Natural killer cell (primary cell): ENCODE measurements at places on chromosomes 7 and 10.

DNA sequence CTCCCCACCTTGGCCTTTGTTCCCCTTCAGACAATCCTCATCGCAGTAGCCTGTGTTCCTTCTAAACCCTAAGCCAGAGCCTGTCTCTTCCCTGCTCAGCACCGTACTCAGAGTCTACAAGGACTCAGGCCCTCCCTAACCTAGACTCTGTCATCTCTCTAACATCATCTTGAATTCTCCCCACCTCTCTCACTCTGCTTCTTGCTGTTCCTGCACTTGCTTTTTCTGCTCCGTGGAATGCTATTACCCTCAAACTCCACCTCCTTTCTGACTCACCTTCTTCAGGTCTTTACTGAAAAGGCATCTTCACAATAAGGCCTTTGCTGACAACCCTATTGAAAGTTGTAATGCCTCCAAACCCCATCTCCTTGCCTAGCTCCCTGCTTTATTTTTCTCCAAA is 141.0 kb downstream of the DKK1 start:
- no peak overlapping the region for H3K27ac ChIP-seq
- H3K4me3 ChIP-seq: no peak overlapping the region
- no peaks in the 10 kb centered on the region for H3K36me3 ChIP-seq
- no peak for DNase-seq

- H3K27me3 ChIP-seq: no peaks in the 10 kb centered on the region
- H3K36me3 ChIP-seq: no peaks in the 10 kb centered on the region
- H3K4me1 ChIP-seq: no peaks in the 10 kb centered on the region
- no peak overlapping the region for H3K27ac ChIP-seq
- H3K4me3 ChIP-seq: no peak overlapping the region
These were observed 72.9 kb downstream of the CDK14 start for GRCh38 chr7:90668992-90669391.

DNA sequence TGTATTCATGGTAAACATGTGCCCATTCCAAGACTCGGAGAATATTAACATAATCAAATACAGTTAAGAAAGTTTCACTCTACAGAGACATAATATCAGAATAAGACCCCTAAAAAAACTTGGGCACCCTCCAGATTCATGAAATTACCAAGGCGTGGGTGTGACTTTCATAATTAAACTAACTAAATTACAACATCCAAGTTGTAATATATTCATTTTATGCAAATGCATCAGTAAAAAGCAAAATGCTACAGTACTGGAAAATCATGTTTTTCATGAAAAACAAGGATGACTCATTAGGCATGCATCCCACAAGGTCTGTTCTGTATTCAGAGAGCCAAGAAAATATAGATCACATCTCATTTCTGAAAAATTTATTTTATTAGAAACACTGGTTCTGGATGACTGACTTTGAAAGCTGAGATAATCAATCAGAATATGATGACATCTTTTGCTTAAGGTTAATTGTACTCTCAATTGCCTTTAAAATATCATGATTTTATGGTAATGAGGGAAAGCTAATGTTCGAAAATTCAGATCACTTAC is 248.8 kb upstream of the SMIM30 start:
- H3K4me3 ChIP-seq: no peak overlapping the region
- H3K4me1 ChIP-seq: no peaks in the 10 kb centered on the region
- no peak overlapping the region for H3K27ac ChIP-seq
- no peaks in the 10 kb centered on the region for H3K27me3 ChIP-seq

DNA sequence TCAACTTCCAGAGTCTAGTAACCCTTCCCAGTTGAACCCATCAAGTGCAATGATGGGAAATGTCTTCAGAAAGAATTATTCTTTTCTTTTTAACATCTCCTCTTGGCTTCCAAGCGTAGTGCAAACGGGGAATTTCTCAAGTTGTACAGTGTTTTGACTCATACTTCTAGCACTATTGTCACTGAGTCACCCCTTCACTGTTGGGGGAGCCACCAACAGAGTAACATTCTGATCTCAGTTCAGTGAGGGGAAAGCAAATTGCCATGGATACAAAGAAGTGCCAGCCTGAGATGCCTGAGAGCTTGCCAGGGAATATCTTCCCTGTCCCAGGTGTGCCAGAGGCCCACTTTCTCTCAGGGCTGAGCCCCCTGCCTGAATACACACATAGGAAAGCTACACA is 31.0 kb downstream of the CYP3A5 start:
- H3K27me3 ChIP-seq: no peaks in the 10 kb centered on the region
- H3K27ac ChIP-seq: no peak overlapping the region
- no peak overlapping the region for H3K4me3 ChIP-seq
- peaks cover 2% of the 10 kb centered on the region for H3K36me3 ChIP-seq
- no peak for DNase-seq

DNA sequence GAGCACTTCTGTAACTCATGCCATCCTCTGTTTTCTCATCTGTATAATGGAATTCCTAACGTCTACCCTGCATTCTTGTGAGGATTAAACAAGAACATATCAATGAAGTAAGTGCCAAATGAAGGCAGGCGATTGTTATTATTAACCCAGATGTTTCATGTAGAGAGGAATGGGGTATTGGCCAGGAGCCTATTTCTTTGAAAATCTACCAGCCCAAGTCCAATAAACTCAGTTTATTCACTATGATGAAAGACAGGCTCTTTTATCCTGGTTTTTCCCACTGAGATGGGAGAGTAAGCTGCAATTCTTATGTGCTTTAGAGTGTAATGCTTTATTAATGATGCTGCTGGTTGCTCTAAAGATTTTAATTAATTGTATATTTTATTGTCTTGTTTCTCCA is 9.6 kb downstream of the CTTNBP2 start:
- H3K4me1 ChIP-seq: no peaks in the 10 kb centered on the region
- no peak overlapping the region for H3K27ac ChIP-seq
- no peak overlapping the region for H3K4me3 ChIP-seq
- H3K36me3 ChIP-seq: no peaks in the 10 kb centered on the region
- no peak for DNase-seq

- no peaks in the 10 kb centered on the region for H3K4me1 ChIP-seq
- no peak overlapping the region for H3K4me3 ChIP-seq
- peaks cover 3% of the 10 kb centered on the region for H3K27me3 ChIP-seq
- no peaks in the 10 kb centered on the region for H3K36me3 ChIP-seq
- no peak overlapping the region for H3K27ac ChIP-seq
- DNase-seq: no peak
These were observed 16.1 kb upstream of the SLC18A3 start for GRCh38 chr10:49593998-49594397.
